Fibroblast of skin of right biceps (primary cell): ENCODE measurements at places on chromosomes 3 and 15.

DNA sequence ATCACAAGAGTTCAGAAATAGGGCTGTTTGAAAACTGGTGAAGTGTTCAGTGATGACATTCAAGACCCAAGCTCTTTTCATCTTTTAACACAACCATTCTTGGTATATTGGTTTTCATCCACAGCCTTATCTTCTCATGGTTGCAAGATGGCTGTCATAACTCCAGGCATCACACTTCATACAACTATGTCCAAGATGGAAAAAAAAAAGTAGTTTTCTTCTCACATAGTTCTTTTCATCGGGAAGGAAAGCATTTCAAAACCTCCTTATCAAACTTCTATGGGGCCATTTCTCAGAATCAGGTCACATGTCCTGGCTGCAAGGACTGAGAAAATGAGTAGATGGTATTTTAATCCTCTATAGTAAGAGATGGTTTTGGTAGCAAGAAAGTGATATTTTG is 21.1 kb upstream of the MFSD1 start:
- DNase-seq = no peak

DNA sequence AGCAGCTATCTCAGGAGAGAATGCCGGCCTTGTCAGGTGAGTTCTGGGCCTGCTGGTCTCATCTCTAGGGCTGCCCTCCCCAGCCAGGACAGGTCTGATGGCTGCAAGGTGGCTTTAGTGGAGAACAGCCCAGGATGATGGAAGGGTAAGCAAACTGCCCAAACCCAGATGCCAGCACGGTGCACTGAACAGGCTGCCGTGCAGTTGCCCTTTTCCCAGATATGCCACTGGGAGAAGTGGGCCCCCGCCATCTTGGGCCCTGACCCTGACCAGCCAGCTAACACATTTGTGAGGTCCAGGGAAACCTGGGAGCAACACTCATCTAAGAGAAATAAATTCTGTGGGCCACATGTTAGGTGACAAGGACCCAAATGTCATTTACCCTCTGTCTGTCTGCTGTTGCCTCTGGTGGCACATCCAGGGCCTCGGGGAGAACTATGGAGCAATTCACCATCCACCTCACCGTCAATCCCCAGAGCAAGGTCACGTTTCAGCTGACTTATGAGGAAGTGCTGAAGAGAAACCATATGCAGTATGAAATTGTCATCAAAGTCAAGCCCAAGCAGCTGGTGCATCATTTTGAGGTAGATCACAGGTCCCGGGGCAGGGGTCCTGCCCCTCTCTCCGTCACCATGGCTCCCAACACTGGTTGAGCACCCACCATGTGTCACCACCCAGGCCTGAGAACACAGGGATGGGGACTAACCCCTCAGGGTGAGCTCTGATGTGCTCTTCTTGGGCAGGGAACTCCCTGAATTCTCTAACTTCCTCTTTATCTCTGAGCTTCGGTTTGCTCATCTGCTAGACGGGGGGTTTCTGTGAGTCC is 1.8 kb downstream of the ITIH1 start:
- DNase-seq = no peak

- no peak for DNase-seq
Observed at GRCh38 chr3:15271785-15272381, 60.5 kb downstream of the SH3BP5 start.

DNA sequence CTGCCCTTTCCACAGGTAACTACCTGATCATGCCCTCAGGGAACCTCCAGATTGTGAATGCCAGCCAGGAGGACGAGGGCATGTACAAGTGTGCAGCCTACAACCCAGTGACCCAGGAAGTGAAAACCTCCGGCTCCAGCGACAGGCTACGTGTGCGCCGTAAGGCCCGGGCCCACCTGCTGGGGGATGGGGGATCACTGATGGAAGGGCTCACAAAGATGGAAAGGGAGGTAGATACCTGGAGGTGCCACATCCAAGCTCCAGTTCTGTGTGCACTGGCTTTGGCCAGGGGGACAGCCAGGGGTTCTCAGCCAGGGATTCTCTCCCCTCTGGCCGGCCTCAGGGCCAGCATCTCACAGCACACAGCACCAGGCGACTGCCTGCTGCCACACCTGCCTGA is 59.4 kb downstream of the BOC start:
- no peak for DNase-seq

DNA sequence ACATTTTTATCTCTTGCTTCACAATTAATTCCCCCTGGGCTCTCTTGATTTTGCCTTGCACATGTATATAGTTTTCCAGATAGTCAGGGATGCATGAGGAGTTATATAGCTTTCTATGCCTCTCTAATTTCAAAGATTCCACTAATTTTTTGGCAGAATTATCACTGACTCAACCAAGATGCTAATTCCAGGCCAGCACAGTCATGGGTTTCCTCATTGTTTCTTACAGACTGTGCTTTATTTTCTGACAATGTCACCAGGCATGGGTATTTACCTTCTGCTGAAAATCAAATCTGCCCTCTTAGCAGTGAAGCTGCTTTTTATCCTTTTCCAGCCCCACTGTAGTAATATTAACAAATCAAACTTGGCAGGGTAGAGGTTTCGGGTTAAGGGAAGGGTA is 1520.6 kb upstream of the CADM2 start:
- DNase-seq = peak; percentile 52

DNA sequence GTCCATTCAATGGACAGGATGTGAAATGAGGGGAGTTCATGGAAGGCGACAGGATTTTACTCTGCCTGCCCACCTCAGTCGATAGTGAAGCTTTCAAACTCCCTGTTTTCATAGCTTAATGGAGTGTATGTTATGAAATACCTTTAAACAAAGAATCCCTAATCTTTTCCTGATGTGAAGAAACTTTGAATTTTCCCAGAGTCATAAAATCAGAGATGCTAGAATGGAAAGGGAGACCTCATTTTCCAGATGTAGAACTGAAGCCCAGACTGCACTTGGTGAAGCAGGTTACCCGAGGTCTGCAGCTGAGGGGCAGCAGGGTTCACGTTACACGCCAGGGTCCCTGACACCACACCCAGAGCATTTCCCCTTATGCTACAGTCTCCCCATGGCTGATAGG is 34.7 kb upstream of the LACTB start:
- DNase-seq = no peak

DNA sequence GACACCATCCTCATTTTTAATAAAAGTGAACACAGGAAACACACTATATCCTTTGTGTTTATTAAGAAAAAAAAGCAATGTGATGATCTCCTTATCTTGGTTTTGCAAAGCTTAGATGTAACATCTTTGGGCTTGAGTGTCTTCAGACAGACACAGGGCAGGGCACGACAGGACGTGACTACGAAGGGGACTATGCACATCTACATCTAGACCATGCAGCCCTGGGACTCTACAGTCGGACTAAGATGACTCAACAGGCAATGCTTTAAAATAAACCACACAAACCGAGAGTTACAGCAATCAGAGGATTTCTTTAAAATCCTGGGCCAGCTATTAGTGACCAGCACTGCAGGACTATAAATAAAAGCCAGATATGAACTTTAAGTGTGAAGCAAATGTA is 22.8 kb upstream of the TM2D3 start:
- peak; percentile 94 for DNase-seq

DNA sequence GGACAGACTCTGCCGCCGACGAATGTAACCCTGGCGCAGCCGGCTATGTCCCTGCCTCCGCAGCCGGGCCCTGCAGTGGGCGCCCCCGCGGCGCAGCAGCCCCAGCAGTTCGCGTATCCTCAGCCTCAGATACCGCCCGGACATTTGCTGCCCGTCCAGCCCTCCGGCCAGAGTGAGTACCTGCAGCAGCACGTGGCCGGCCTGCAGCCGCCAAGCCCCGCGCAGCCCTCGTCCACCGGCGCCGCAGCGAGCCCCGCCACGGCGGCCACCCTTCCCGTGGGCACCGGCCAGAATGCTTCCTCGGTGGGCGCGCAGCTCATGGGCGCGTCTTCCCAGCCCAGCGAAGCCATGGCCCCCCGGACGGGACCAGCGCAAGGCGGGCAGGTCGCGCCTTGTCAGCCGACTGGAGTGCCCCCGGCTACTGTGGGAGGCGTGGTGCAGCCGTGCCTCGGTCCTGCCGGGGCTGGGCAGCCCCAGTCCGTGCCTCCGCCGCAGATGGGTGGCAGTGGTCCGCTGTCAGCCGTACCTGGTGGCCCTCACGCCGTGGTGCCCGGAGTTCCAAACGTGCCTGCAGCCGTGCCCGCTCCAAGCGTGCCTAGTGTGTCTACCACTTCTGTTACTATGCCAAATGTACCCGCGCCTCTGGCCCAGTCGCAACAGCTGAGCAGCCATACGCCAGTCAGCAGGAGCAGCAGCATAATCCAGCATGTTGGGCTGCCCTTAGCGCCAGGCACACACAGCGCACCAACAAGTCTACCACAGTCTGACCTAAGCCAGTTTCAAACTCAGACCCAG is 2.4 kb downstream of the TSC22D2 start:
- no peak for DNase-seq

- peak; percentile 43 for DNase-seq
Observed at GRCh38 chr3:81910244-81910852, 148.9 kb upstream of the GBE1 start.

DNA sequence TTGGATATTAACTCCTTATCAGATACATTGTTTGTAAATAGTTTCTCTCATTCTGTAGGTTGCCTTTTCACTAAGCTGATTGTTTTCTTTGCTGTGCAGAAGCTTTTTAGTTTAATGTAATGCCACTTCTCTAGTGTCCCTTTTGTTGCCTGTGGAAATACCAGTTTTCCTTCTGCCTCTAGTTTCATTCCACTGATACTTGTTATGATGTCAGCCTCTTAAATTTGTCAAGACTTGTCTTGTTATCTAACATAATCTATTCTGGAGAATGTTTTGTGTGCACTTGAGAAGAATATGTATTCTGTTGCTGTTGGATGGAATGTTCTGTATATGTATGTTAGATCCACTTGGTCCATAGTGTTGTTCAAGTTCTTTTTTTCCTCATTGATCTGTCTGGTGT is 18.0 kb upstream of the CEP152 start:
- no peak for DNase-seq

DNA sequence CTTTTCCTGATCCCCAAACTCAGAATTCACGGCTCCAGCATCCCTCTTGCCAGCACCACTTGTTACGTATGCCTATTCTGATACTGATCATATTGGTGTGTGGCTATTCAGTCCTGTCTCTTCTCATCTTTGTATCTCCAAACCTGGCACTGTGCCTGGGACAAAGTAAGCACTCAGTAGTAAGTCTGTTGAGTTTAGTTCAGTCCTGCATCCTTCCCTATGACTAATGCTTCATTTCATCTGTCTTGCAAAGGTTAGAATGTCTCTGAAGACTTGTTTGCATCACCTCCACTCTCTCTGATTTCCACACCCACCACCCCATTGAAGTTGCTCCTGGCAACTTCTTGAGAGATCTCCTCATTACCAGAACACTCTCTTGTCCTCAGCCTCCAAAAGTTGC is 80.3 kb downstream of the HMG20A start:
- DNase-seq = peak; percentile 75

GRCh38 chr3:65748326-65748725 is 290.4 kb downstream of the MAGI1 start:
- DNase-seq = no peak

- no peak for DNase-seq
Observed at GRCh38 chr3:62361824-62362223, 11.5 kb downstream of the FEZF2 start.

DNA sequence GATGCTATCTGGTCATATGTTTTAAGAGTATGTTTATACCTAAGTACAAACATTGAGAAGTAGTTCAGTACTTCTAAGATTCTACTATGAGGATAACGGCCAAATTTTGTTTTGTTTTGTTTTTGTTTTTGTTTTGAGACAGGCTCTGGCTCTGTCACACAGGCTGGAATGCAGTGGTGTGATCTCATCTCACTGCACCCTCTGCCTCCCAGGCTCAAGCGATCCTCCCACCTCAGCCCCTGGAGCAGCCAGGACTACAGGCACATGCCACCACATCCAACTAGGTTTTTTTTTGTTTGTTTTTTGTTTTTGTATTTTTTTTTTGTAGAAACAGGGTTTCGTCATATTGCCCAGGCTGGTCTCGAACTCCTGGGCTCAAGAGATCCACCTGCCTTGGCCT is 47.5 kb upstream of the RPS17 start:
- no peak for DNase-seq

GRCh38 chr3:172177046-172177445 is 137.7 kb downstream of the FNDC3B start:
- peak; percentile 73 for DNase-seq

GRCh38 chr3:157115069-157116006 is 44.6 kb downstream of the CCNL1 start:
- peak; percentile 58 for DNase-seq

DNA sequence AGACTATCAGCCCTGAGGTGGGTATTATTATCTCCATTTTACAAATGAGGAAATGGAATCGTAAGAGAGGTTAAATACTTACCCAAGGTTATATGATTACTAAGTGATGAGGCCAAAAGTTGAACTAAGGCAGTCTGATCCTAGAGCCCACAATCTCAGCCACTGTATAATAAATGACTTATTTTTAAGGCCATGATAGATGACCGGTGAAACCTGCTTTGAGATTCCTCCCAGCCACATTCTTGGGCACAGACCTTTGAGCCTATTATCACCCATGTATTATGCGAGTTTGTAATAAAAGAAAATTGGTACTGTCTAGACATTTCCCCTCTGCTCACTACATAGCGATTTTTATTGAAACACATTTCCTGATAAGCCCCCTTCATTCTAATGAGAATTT is 37.4 kb downstream of the POLQ start:
- DNase-seq = no peak

- peak; percentile 79 for DNase-seq
Observed at GRCh38 chr3:157261000-157261399, 101.1 kb upstream of the CCNL1 start.

DNA sequence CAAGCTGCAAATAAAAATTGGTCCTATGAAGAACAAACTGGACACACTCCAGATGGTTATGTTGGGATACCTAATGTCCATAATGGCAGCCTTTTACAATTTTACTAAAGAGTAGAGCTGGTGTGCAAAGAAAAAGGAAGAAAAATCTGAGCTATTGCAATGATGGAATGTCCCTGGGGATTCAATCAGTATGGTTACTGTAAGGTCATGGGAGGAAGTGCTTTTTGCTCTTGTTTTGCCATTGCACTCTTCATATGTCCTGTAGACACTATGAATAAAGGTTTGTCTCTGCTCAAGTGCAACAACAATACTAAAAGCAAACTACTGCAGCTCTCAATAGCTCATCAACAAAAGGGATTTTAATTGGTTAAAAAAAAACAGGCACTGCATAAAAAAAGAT is 5.4 kb downstream of the PFN2 start:
- DNase-seq = peak; percentile 48

DNA sequence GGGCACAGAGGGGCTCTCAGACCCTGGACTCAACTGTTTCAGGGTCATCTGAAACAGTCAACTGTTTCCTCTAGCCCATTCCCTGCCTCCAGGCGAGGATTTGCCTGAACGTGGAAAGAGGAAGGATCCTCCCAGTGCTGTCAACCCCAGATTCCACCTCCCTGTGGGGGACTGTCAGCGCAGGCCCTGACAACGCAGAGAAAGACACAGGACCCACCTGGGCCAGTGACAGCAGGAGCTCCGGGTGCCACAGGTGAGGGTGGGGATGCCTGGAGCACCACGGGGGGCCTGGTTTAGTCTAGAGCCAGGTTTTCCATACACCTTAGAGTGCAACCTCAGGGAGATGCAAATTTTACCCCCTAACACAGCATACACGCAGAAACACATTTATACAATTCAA is 19.5 kb upstream of the LAMP3 start:
- DNase-seq = no peak

GRCh38 chr15:60580650-60581376 is 101.9 kb upstream of the ICE2 start:
- peak; percentile 21 for DNase-seq
